ENCODE measurements at places on chromosomes 16 and 17. TPM values are rescaled to one million over a fixed set of nuclear protein-coding genes. Genes with fewer than 3 reads are reported as not detected.
A peak's percentile ranks its signal among the peaks of the same experiment; 100 is the strongest.

SLC52A1 gene
- not detected for total RNA-seq

DNA sequence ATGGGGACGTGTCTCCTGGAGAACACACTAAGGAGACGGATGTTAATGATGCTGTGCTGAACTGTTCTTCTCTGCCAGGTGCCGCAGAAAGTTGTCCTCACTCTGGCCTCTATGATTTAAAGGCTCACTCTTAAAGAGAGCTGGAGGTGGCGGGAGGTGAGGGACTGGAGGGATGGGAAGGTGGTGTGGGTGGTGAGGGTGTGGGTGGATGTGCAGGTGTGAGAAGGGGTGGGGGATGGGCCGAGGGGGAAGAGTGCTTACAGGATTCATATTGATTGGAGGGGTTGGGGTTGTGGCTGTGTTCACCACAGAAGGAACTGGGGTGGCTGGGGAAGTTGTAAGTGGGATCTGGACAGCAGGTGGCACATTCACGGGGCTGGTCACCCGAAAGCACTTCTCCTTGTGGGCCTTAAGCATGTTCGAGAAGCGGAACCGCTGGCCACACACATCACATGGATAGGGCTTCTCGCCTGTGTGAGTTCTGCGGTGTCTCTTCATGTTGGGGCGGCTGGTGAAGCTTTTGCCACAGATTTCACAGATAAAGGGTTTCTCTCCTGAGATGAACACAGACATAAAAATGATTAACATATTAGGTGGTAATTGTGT lies 63.6 kb downstream of the ZNF652 start:
- no peaks in the 10 kb centered on the region for H3K4me1 ChIP-seq
- no peak overlapping the region for H3K4me3 ChIP-seq
- H3K27ac ChIP-seq = no peak overlapping the region

CPNE7 gene
- 40.4 TPM for total RNA-seq

NUDT7 gene
- 4.3 TPM for total RNA-seq

CTRB2 gene
- total RNA-seq = not detected

DNA sequence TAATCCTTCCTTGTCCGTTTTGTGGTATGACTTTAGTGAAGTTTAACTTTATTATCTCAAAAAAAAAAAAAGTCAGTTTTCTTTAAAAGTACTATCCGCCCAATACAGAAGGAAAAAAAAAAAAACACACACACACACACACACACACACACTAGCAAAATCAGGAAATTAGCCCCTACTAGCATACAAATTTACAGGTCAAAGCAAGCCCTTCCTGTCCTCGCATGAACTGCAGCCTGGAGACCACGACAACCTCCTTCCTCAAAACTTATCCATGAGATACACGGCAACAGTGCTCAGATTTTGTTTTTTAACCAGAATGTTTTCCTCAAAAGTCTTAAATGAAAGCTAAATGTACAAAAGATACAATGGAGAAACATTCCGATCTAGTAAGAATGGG lies 16.2 kb downstream of the NCOR1 start:
- no peak for DNase-seq
- H3K27ac ChIP-seq = no peak overlapping the region
- no peaks in the 10 kb centered on the region for H3K4me1 ChIP-seq
- H3K4me3 ChIP-seq = no peak overlapping the region

DNA sequence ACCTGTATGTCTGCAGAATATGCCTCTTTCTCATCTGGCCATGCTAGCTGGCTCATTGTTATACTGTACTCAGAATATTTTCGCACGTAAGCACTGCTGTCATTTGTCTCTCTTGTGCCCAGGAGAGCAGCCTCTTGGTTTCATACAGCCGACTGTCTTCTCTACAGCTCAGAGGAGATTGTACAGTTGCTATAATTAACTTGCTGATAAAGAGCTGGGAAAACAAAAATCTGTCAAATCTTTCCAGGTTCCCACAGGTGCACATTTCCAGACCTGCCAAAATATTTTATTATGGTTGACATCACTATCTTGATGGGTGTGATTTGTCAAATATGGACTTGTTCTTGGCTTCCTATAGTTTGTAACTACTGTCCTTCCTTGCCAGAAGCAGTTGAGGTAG lies 122.7 kb downstream of the FTO start:
- no peak overlapping the region for H3K4me3 ChIP-seq
- no peak overlapping the region for H3K27ac ChIP-seq

- peak; percentile 87 for DNase-seq
- peak overlapping the region; percentile 34 for H3K27ac ChIP-seq
- H3K4me3 ChIP-seq = no peak overlapping the region
- no peaks in the 10 kb centered on the region for H3K27me3 ChIP-seq
- no peaks in the 10 kb centered on the region for H3K36me3 ChIP-seq
Observed at GRCh38 chr16:67514382-67514828, 14.2 kb upstream of the RIPOR1 start.

DNA sequence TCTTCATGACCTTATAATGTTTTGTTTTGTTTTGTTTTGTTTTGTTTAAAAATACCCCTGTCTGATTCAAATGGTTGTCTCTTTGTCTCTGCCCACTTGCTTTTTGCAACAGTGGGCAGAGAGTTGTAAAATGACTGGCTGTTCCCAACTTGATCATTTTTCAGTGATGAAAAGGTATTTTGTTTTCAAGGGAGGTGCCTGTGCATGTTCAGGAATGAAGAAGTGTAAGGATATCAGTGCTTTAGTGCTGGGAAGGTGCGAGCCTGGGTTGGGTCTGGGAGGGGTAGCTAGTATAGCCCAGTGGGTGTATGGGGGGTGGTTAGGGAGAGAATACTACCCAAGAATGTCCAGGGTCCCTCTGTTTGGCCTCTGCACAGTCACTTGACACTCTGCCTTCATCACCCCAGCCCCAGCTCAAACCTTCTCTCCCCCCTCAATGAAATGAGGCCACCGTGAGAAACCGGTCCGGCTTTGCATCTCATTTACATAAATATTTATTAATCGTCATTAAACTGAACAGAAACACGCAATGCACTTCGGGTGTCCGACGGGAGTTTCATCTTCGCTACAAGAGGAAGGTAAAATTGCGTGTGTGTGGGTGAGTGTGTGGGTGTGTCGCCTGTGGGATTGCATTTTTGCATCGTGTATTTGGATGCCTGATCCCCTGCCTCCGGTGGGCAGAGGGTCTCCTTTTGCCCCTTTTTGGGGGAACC lies 4.3 kb downstream of the NEUROD2 start:
- H3K4me3 ChIP-seq = no peak overlapping the region
- peaks cover 12% of the 10 kb centered on the region for H3K4me1 ChIP-seq
- no peak overlapping the region for H3K27ac ChIP-seq
- no peak for DNase-seq
- H3K27me3 ChIP-seq = peaks cover 10% of the 10 kb centered on the region

CDH1 gene
- total RNA-seq = 783 TPM

CD300E gene
- not detected for total RNA-seq

DNA sequence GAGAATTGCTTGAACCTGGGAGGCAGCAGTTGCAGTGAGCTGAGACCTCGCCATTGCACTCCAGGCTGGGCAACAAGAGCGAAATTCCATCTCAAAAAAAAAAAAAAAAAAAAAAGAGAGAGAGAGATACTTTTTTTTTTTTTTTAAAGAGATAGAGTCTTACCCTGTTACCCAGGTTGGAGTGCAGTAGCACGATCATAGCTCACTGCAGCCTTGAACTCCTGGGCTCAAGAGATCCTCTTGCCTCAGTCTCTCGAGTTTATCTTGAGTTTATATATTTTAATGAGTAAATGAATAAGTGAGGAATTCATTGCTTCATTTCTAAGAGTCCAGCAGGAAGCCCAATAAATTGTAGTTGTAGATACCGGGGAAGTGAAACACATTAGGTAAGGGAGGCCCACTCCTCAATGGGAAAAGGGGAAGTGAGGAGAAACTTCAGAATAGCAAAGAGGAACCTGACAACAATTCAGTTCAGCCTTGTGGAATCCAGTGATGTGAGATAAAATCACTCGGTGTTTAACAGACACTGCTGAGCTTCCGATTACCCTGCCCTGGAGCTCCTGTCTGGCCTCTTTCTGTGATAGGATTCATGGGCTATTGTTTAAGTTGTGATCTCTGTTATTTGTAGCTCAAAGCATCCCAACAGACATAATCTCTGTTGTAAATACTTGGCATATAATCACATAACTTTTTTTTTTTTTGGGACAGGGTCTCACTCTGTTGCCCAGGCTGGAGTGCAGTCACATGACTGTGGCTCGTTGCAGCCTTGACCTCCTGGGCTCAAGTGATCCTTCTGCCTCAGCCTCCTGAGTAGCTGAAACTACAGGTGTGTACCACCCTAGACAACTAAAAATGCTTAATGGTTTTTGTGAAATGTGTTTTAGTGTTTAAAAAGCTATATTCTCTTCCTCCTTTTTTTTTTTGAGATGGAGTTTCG lies 15.8 kb upstream of the ITGAM start:
- no peak overlapping the region for H3K27ac ChIP-seq
- H3K27me3 ChIP-seq = no peaks in the 10 kb centered on the region
- no peak overlapping the region for H3K4me3 ChIP-seq
- H3K4me1 ChIP-seq = no peaks in the 10 kb centered on the region

PRSS21 gene
- not detected for total RNA-seq

DNA sequence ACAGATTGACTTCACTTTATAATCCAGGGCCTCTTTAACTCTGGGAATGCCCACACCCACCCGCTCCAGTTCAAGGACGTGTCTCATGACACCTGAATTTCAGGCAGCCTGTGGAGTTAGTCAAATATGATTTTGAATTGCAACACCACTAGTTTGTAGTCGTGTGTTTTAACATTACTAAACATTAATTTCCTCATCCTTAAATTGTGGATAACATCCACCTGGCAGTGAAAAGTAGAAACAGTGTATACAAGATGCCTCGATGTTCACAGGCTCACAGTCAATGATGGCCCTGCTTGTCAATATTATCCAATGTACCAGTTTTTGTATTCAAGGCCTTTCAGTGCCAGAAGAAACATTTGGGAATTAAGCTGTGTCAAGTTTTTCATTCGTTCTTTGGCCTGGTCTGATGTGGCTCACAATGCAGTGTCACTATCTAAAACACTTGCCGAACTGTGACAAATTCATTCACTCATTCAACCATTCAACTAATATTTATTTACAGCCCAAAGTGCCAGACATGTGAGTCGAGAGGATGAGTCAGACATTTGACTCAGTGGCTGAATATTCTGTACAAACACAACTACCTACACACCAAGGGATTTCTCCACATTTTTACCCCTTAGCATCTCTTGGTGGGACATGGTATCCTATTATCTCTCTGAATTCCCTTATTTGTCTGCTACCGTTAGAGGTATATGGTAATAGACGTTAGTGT lies 1.4 kb downstream of the MEIOB start:
- no peaks in the 10 kb centered on the region for H3K36me3 ChIP-seq
- no peak overlapping the region for H3K4me3 ChIP-seq
- H3K27ac ChIP-seq = no peak overlapping the region
- H3K4me1 ChIP-seq = no peaks in the 10 kb centered on the region
- no peaks in the 10 kb centered on the region for H3K27me3 ChIP-seq
- no peak for DNase-seq

DNA sequence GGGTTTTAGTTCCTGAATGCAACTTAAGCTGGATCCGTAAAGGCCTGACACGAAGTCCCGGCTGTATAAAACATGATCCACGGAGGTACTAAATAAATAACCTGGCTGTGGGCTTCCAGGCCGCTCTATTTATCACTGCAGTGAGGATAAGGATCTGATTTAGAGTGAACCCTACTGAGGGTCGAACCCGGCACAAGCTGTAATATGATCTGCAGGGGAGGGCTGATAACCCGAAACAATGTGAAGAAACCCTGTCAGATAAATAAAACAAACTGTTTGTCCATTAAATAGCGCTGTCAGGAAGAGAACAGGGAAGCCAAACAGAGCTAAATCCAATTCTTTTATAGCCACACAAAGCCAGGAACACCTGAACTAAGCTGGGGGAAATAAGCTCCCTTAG lies 375.6 kb upstream of the SALL1 start:
- H3K4me1 ChIP-seq = no peaks in the 10 kb centered on the region
- no peak overlapping the region for H3K4me3 ChIP-seq
- no peaks in the 10 kb centered on the region for H3K36me3 ChIP-seq
- no peak overlapping the region for H3K27ac ChIP-seq
- no peak for DNase-seq

ZNF785 gene
- 13.5 TPM for total RNA-seq

Measured in Caco-2 (cell line).